ENCODE measurements at places on chromosomes 2 and 18.

GRCh38 chr2:235946590-235946989 is 221.6 kb downstream of the GBX2 start:
- DNase-seq, result no peak

DNA sequence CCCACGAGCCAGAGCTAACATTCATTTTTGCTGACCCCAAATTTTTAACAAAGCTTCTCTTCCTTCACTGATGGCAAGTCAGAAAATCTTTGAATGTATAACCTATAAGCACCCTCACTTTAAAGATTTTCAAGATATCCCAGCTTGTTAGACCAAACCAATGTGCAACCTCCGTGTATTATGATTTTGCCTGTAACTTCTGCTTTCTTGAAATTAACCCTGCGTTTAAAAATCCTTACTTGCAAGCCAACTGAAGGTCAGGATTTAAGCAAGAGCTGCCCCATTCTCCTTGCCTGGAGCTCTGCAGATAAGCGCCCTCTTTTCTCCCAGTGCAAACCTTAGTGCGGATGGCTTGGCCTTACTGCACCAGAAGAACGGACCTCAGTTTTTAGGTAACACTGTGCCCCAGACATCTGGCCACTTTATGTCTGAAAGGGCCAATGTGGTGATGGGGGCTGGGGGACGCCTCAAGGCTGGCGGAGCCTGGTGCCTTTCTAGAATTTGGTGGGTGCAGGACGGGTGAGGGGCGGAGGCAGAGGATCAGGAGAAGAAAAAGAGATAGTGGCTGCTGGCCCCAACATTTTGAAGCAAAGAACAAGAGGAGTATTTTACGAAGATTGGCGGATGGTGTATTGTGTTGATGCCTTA is 805 bp upstream of the TNFRSF11A start:
- peak; percentile 72 for DNase-seq

DNA sequence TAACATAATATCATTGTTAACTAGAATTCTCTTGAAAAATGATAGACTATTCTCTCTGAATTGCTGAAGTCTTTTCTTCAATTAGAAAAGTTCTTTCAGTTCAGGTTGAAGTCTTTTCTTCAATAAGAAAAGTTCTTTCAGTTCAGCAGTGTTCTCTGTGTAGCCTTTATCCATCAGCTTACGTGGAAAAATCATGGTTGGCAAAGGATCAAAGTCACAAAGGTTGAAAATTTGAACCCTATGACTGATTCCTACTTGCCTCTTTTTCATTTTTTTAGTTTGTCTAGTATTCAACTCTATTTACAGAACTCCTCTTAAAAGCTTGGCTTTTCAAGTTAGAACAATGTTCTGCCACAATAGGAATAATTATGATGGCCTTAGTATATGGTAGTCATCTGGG is 25.8 kb downstream of the CAVIN2 start:
- no peak for DNase-seq

- DNase-seq, result peak; percentile 49
Observed at GRCh38 chr2:24793761-24794435, 673 bp downstream of the CENPO start.

GRCh38 chr2:160379399-160379798 is 114.2 kb downstream of the RBMS1 start:
- no peak for DNase-seq

- DNase-seq, result no peak
Observed at GRCh38 chr2:100252811-100253698, 69.2 kb downstream of the LONRF2 start.

GRCh38 chr2:232287316-232287715 is 91.2 kb upstream of the ALPP start:
- no peak for DNase-seq

DNA sequence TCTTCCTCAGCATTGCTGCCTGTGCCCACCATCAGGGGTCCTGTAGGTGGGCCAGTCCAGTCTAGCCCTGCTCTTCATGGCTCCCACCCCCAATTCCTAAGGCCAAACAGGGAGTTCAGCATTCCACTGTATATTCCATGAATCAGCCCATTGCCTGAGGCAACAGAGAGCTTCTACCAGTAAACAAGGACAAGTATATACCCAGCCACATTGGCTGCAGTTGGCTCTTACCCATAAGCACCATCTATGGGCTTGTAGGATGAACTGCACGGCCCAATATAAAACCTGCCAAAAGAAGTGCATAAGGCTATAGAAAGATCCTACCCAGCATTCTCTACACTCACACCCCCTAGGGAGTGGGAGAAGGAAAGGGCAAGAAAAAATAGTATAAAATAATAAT is 95.1 kb upstream of the SALL3 start:
- DNase-seq, result no peak

GRCh38 chr2:44839370-44839769 is 102.1 kb upstream of the SIX3 start:
- no peak for DNase-seq

DNA sequence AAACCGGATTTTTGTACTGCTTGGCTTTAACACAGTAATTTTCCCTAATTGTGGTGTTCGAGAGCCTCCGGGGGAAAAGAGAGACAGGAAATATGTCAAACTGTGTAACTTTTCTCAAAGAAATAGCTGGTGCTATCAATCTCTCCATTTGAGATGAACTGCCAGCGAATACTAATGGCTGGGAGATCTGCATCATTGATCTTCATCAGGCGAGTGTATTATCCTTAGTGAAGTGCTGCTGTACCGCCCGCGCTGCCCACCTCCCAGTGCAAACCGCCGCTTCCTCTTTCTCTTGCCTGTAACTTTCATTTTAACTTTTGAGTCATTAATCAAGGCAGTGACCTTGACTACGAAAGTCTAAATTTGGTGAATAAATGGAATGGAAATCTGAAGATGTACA is 246.1 kb upstream of the ST6GAL2 start:
- peak; percentile 47 for DNase-seq

DNA sequence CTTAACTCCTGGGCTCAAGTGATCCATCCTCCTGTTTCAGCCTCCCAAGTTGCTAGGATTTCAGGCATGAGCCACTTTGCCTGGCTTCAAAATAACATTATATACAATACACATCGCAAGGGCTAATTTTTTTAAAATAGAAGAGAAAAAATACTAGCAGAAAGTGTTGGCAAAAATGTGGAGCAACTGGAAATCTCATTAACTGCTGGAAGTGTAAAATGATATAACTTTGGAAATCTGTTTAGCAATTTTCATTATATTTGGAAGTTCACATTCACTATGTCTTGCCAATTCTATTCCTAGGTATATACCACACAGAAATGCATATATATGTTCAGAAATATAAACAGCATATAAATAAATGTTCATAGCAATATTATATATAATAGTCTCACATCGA is 55.1 kb upstream of the ZBTB14 start:
- DNase-seq, result no peak

DNA sequence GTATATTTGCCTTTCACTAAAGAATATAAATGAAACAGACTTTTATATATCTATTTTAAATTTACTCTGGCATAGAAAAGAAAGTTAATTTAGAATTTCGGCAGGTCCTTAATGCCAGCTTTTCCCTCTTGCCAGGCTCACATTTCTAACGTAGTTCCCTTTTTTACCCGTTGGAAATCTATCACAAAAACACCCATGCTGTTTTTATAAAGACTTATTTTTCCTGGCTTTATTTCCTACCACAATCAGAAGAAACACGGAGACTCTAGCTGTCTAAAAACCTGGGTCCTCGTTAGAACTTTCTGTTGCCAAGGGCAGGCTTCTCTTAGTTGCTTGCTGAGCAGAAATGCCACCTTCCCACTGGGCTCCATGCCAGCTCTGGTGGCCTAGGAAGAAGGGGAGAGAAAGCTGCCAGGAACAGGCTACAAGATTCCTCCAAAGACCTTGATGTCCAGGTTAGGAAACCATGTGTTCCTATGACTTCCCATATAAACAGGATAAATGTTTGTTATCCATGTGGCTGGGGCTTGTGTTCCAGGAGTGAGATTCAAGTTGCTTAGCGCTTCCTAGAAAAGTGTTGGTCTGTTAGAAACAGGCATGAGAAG is 17.8 kb upstream of the TMEM18 start:
- no peak for DNase-seq

DNA sequence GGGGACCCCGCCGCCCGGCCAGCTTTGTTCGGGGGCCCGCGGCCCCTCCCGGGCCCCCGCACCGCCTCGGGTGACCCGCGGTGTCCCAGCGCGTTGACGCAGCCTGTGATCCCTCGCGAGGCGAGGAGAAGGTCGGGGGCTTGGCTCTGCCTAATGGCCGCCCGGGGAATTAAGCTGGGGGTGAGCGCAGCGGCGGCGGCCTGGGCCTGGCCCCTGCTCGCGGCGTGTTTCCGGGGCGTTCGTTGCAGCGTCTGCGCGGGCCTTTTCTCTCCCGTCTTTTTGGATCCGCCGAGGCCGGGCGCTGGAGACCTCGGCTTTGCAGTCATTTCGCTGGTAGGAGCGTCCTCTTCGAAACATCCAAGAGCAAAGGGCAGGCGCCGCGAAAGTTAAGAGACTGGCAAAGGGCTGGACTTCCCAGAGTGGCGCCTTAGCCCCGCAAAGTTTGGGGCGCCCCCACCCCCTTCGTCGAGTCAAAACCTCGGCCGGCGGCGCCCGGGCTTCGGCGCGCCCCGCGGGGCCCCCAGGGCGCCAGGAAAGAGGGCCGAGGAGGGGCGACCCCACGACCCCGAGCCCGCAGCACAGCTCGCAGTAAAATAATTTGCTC is 1.3 kb downstream of the SALL3 start:
- no peak for DNase-seq

- peak; percentile 55 for DNase-seq
Observed at GRCh38 chr2:166373105-166373504, 2.6 kb downstream of the SCN9A start.

- no peak for DNase-seq
Observed at GRCh38 chr2:55478610-55479304, 40.8 kb upstream of the CFAP36 start.

All from KBM-7 (cell line).